Activated B cell treated with CpG ODN at 0.5 μM for 24 hours (primary cell): ENCODE measurements at places on chromosomes 2 and 18. TPM values are rescaled to one million over a fixed set of nuclear protein-coding genes. Genes with fewer than 3 reads are reported as not detected.
A peak's percentile ranks its signal among the peaks of the same experiment; 100 is the strongest.

UGT1A10 gene
- not detected in 2 replicates for total RNA-seq

FSIP2 gene
- total RNA-seq, result 0.07 and 0.24 TPM in 2 replicates

VPS4B gene
- 66.2 and 66.8 TPM in 2 replicates for total RNA-seq

TMEM163 gene
- total RNA-seq, result 4.4 and 6.0 TPM in 2 replicates

C2orf80 gene
- total RNA-seq, result not detected in 2 replicates

UBXN4 gene
- 87.8 and 107 TPM in 2 replicates for total RNA-seq

MREG gene
- total RNA-seq, result 16.2 and 16.6 TPM in 2 replicates

SEPTIN2 gene
- 238 and 251 TPM in 2 replicates for total RNA-seq

TCF23 gene
- total RNA-seq, result 0.07 TPM in 1 of 2 replicates, not detected in the other

COPS9 gene
- 78.6 and 81.1 TPM in 2 replicates for total RNA-seq

CRYGD gene
- total RNA-seq, result not detected in 2 replicates

UGT1A6 gene
- not detected in 2 replicates for total RNA-seq

HTRA2 gene
- 49.4 and 53.1 TPM in 2 replicates for total RNA-seq

IL18RAP gene
- 0.98 and 1.5 TPM in 2 replicates for total RNA-seq

LCT gene
- not detected in 2 replicates for total RNA-seq

ARL4C gene
- total RNA-seq, result 20.9 TPM in 2 replicates

- DNase-seq, result peak; percentile 12
Observed at GRCh38 chr2:240622531-240623235, 2.6 kb upstream of the GPR35 start.

DNA sequence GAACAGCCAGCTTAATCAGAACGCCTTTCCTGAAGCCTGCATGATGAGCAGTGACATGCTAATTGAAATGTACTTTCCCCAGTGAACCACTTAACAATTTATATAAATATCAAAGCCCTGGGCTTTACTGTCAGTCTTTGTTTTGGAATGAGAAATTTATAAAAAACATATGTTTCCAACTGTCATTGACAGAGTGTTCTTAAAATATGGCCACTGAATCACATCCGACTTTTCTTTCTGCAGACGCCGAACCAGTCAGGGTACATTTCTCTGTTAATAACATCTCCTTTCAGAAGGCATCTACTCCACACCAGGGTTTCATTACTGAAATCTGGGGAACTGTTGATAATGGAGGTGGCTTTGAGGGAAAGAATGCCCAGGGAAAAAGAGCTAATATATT is 343.7 kb downstream of the INSIG2 start:
- DNase-seq, result no peak

- DNase-seq, result no peak
Observed at GRCh38 chr2:129253461-129253812, 726.0 kb upstream of the RAB6C start.

- no peak for DNase-seq
Observed at GRCh38 chr2:120818441-120818920, 82.8 kb downstream of the GLI2 start.

- DNase-seq, result no peak
Observed at GRCh38 chr2:201407265-201407664, 44.0 kb downstream of the TRAK2 start.

- DNase-seq, result no peak
Observed at GRCh38 chr2:237413777-237414661, at the start of gene COL6A3. Gene COL6A3 (minus strand): TSS chr2:237414164. CDS start chr2:237396817, 17,347 bp downstream.

DNA sequence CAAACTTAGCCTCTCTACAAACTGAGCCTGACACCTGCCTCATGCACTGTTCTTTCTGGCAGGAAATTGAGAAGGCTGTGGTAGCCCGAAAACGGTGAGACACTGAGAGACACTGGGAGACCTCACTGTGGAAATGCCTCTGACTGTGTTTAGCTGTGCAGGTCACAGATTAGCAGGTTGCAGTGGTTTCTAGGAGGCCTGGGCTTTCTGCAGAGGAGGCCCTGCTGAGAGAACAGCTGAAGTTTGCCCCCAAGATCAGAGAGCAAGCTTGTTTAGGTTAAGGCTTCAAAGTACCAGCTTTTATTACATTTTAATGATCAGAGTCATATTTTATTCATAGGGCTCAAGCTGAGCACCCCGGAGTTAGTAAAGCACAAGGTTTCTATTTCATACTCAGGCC is 68.7 kb upstream of the LYPD6 start:
- no peak for DNase-seq

GRCh38 chr2:237669628-237670392 is 42.4 kb downstream of the LRRFIP1 start:
- no peak for DNase-seq

GRCh38 chr2:217832115-217832514 is 170.7 kb downstream of the TNS1 start:
- no peak for DNase-seq

DNA sequence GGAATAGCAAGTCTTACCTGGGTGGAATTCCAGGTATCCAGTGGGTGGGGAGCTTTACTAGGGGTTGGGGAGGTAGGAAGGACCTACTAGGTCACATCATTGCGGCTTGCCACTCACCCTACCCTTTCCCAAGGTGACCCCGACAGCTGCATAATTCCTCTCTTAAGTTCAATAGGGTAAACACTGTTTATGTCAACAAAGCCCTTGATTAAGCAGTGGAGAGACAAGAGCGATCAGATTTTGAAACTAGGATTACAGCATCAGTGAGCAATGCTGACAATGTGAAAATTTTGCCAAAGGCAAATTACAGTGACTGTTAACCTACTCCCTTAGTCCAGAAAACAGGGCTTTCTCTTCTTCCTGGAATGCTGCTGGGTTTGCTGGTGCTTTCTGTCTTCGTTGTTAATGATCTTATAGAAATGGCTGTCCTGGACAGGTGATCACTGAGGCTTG is 14.5 kb downstream of the SLC19A3 start:
- no peak for DNase-seq

DNA sequence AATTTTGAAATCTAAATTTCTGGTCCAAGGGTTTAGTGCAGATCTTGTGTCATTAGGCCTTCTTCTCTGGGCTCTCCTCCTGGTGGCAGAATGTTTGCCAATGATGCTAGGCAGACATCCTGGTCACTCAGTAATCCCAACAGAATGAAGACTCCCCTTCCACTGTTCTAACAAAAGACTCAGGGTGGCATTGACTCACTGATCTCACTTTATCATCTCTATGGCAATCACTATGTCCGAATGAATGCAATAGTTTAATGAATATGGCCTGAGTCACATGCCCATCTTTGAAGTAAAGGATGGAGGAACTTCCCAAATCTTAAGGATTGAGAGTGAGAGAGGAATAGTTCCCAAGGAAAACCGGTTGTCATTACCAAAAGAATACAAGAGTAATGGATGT is 261.1 kb downstream of the KCNE4 start:
- DNase-seq, result no peak

DNA sequence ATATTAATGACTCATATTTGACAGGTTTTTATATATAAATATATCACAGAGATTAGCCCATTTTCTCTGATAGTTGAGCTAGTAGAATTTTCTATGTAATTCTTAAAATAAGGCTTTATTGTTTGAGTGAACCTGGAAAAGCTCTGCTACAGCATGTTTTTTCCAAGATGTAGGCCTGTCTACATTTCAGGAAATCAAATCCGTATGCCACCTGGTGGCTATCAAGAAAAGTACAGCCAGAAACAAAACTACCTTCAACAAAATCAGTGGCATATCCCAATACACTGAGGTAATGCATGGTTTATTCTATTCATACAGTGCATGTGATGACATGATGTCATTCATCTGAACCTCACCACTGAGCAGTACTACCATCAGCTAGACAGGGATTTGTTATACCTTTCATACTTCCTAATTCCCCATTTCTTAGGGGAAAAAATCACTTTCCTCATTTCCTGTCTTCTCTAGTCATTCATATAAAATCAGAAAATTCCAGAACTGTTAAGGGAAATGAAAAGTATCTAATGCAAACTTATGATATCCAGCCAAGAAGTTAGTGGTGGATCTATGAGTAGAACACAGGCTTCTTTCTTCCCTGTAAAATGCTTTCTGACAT is 310.4 kb upstream of the SYT4 start:
- DNase-seq, result no peak

- DNase-seq, result no peak
Observed at GRCh38 chr2:191253476-191253875, 8.3 kb downstream of the MYO1B start.

GRCh38 chr2:201182650-201183364 is at the start of gene CASP10:
Gene CASP10 (plus strand): TSS chr2:201183141. CDS start chr2:201185778, 2,637 bp downstream.
- no peak for DNase-seq

DNA sequence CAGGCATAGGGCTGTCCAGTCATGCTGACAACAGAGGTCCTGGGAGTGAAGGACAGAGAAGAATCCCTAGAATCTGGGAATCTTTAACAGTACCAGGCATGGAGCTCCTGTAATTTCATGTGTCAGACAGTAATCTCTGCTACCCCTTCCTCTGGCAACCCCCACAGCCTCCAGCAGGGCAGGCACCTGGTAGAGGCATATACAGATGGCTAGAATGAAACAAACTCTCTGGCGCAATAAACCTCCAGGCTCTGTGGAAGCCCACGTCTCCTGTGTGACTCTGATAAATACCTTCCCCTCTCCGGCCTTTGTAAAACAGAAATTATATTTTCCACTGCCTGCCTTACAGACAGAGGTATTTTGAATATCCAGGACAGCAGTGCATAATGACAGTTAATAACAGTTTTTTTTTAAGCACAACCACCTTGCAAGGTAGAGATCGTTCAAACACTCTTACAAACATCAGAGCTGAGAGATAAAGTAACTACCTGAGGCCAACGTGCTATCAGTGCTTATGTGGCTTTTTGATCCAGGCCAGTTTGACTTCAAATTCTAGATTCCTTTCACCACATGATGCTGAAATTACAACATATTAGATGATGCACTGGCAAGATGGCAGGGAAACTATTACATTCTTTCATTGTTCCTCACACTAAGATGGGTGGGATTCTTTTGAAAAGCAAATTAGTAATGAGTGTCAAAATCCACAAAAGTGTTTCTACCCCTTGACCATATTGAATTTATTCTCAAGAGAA is 47.7 kb upstream of the TMEM247 start:
- DNase-seq, result no peak

DNA sequence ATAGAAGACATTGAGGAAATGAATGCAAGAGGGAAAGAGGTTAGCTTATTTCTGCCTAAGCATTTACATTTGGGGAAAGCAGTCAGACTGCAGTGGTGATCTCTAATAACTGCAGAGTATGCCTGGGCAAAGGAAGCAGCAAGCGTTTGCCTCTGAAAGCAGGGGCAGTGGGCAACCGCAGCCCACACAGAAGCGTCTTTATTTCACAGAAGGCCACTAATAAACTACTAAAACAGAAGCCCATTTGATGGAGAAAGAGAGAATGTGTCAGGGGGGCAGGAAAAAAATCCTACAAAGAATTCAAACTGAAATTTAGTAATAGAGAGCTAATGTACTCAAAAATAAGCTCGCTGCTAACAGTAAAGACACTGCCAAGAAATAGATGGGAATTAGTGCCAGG is 53.1 kb downstream of the LRRTM4 start:
- DNase-seq, result no peak

DNA sequence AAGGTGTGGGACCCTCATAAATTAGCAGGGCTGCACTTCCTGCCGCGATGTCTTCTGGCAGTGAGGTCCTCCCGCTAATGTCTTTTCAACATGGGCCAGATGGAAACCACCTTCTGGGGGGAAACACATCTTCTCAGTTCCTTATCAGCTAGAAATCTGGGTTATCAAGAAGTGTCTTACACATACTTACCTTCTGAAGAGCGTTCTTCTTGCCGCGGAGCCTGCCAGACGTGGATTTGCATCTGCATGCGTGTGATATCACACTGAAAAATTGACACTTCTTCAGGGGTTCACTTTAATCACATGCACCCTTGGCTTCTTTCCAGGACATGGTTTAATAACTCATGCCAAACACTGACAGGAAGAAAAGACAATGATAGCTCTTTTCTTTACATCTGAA is 163.5 kb upstream of the SOX11 start:
- DNase-seq, result no peak

DNA sequence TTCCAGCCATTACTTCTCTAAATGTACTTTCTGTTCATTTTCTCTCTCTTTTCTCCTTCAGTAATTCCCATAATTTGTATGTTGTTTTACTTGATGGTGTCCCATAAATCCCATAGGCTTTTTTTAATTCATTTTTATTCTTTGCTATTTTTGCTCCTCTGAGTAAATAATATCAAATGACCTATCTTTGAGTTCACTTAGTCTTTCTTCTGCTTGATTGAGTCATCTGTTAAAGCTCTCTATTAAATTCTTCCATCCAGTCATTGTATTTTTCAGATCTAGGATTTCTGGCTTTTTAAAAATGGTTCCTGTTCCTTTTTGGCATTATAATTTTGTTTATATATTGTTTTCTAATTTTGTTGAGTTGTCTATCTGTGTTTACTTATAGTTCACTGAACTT is 13.5 kb downstream of the SP100 start:
- no peak for DNase-seq
